Upper lobe of right lung (tissue), 1 donor: ENCODE measurements at places on chromosomes 7 and 10. TPM values are rescaled to one million over a fixed set of nuclear protein-coding genes. Genes with fewer than 3 reads are reported as not detected.
A peak's percentile ranks its signal among the peaks of the same experiment; 100 is the strongest.

Gene ZNF117
- total RNA-seq: 18.7 TPM

Gene ZMIZ1
- 84.7 TPM for total RNA-seq

- no peak for DNase-seq
Observed at GRCh38 chr7:70701477-70701876, 430.5 kb upstream of the GALNT17 start.

- no peak for DNase-seq
Observed at GRCh38 chr7:71325151-71325550, 193.2 kb downstream of the GALNT17 start.

GRCh38 chr10:14604181-14605142 lies 170.2 kb downstream of the FAM107B start:
- peak; percentile 92 for DNase-seq

GRCh38 chr7:116653646-116654045 lies 18.4 kb upstream of the MET start:
- no peak for DNase-seq

GRCh38 chr7:104891949-104892348 lies 122.1 kb upstream of the KMT2E start:
- DNase-seq: no peak
